ENCODE measurements at places on chromosomes 5 and 9.
A peak's percentile ranks its signal among the peaks of the same experiment; 100 is the strongest.

DNA sequence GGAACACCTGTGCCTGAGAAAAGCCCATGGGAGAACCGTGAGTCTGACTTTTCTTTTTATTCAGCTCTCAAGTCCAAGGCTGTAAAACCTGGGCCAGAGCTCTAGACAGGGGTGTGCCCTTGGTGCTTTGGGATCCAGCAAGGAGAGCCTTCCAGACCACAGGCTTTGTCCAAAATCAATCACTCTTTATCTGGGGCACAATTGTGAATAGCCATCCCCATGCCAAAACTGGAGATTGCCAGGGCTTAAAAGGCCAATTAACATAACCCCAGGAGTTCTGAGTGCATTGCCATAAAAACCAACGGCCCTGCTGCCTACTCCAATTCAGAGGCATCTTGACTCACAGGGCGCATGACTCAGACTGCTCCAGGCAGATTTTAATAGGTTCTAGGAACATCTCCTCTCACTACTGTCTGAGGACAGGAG lies 391.8 kb downstream of the ARHGEF28 start:
- DNase-seq, result no peak

DNA sequence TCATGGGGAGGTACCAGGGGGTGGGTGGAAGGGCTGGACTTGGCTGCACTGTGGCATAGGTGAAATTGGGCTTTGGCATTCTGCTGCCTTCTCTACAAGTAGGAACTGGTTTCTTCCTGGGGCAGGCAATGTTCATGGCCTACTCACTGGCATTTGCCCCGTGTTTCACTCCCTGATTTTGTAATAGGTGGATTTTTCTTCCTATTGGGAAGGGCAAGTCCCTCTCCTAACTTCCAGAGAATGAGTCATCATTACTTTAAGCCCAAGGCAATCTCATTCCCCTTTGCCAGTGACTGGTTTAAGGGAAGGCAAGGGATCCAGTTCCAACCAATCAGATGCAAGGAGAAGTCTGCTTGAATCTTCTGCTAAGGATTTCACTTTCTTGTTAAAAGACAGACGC lies 67.9 kb upstream of the ANKRD55 start:
- no peak for DNase-seq

DNA sequence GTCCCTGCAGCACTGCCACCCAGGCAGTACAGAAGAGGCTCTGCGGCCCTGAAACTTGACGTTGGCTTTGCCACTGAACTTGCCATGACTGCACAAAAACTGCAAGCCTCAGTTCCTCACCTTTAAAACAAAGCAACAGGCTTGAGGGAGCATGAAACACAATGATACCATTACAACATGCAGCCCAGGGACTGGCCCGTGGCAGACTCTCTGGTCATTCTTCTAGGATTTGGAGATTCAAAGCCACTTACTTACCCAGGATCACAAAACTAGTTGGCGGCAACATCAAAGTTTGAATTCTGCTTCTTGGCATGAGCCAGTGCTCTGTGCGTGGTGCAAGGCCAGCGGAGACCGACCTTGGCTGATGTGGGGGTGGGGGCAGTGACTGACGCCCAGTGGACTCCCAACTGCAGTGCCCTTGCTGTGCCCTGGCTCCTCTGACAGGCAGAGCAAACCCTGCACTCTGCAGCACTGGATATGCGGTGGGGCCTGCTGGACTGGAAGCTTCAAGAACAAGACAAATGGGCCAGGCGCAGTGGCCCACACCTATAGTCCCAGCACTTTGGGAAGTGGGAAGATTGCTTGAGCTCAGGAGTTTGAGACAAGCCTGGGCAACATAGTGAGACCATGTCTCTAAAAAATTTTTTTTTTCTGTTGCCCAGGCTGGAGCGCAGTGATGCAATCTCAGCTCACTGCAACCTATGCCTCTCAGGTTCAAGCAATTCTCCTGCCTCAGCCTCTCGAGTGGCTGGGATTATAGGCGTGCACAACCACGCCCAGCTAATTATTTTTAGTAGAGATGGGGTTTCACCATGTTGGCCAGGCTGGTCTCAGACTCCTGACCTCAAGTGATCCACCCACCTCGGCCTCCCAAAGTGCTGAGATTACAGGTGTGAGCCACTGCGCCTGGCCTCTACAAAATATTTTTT lies 18.9 kb downstream of the SQSTM1 start:
- DNase-seq, result no peak

DNA sequence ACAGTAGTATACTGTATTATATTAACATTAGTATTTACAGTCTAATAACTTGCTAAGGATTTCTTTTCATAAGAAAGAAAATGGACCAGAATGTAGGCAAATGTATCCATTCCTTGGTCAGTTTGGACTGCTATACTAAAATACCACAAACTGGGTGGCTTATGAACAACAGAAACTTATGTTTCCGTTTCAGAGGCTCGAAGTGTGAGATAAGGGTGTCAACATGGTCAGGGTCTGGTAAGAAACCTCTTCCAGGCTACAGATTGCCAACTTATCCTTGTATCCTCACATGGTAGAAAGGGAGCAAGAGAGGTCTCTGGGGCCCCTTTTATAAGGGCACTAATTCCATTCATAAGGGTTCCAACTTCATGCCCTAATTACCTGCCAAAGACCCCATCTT lies 9.2 kb upstream of the ESM1 start:
- DNase-seq, result no peak

GRCh38 chr5:132464156-132464939 lies 26.2 kb downstream of the IRF1 start:
- DNase-seq, result peak; percentile 55

GRCh38 chr5:71932655-71933338 lies 174.5 kb upstream of the MAP1B start:
- DNase-seq, result no peak

- no peak for DNase-seq
Observed at GRCh38 chr9:115640887-115641286, 512.7 kb upstream of the PAPPA start.

- DNase-seq, result peak; percentile 63
Observed at GRCh38 chr5:142748568-142749249, 21.5 kb upstream of the ARHGAP26 start.

GRCh38 chr9:100583014-100583802 lies 5.3 kb downstream of the CAVIN4 start:
- no peak for DNase-seq

DNA sequence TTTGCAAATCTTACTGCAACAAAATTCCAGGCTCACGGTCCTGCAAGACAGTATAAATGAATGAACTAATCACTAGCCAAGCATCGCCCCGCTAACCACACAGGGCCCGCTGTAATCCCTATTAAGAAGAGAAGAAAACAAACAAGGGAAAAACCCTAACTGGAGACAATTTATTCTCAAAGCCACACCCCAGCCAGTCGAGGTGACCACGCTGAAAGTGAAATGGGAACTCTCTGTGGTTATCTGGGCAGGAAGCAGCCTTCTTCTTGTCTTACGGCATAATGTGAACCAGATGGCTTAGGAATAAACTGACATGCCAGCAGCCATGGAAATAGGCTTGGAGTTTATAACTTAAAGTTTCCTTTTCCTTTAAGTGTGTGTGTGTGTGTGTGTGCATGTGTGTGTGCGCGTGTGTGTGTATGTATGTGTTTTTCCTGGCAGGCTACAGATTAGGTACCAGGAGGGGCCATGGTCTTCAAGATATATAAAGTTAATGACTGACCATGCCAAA lies 120.2 kb downstream of the SEMA6A start:
- DNase-seq, result peak; percentile 4

Measured in activated naive CD8-positive, alpha-beta T cell treated with anti-CD3 and anti-CD28 coated beads, Interleukin-2, amount 50 U/mL, for 24 hours (primary cell).